ENCODE measurements at places on chromosomes 2 and 18.

- DNase-seq: no peak
Measured at GRCh38 chr2:216877085-216877484, 17.2 kb upstream of the TNP1 start.

- no peak for DNase-seq
Measured at GRCh38 chr18:54739476-54739875, 88.8 kb upstream of the RAB27B start.

GRCh38 chr2:95022309-95023221 is 2.9 kb upstream of the MAL start:
- DNase-seq: peak; percentile 48

DNA sequence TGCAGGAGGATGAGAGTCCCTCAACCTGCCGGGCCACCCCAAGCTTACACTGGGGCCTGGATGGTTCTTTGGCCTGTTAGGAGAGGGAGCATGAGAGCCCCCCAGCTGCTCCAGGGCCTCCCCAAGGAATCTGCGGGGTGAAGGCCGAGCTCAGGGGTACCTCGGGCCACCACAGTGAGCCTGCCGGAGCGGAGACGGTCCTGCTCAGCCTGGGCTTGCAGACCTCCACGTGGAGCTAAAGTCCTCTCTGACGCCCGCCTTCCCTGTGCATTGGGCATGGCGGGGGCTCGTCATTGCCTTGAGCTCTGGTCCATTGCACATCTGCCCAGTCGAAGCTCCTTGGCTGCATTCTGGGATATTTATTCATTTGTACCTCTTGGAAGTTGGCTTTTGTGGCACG is 62.7 kb downstream of the ASB1 start:
- DNase-seq: no peak

- no peak for DNase-seq
Measured at GRCh38 chr2:4976407-4976806, 715.8 kb upstream of the SOX11 start.

GRCh38 chr2:107809835-107810234 is 16.9 kb upstream of the RGPD4 start:
- DNase-seq: no peak

DNA sequence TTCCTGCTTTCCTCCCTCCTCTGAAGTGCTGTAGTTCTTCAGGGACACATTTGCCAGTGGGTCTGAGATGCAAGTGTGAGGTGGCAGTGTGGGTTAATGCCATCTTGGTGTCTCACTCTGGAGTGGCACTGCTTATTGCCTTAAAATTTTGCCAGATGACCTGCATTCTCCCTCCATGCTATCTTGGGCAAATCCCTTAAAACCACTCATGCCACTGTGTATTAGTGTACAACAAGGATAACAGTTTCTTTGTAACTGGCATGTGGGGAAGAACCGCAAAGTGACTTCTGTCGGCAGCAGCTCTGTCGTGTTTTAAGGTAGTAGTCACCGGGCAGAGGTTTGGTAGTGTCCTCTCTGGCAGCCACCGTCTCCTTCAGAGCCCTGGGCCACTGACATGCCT is 124.2 kb downstream of the NEDD4L start:
- DNase-seq: no peak

GRCh38 chr2:217993817-217994463 is 8.9 kb downstream of the TNS1 start:
- peak; percentile 58 for DNase-seq

GRCh38 chr18:41338341-41338740 is 616.7 kb upstream of the PIK3C3 start:
- no peak for DNase-seq

DNA sequence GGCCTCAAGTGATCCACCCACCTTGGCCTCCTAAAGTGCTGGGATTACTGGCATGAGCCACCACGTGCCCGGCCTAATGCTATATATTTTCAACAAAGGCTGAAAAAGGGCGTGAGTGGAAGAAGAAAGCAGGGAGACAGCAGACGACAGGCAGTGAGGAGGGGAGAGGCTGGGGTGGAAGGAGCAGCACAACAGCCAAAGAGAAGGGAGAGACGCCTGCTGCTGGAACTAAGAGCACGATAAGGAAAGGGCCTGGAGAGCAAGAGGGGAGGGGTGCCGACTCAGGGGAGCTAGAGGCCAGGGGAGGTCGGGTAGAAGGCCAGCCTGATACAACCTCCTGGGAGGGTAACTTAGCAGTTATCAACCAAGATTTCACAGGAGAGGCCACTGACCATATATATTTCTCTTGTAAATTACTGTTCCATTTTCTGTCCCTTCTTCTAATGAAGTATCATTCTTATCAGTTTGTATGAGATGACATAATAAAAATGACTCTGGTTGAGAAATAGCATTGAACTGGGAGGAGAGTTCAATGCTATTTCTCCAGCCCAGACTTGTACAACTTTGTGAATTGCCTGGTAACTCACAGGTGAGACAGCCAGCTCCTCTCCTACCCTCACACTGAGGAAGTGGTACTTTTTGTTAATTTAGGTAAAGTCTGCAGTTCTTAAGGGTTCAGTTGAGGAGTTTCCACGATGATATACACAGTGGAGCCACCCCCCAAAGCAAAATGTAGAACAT is 5.8 kb upstream of the RNU4ATAC start:
- no peak for DNase-seq

DNA sequence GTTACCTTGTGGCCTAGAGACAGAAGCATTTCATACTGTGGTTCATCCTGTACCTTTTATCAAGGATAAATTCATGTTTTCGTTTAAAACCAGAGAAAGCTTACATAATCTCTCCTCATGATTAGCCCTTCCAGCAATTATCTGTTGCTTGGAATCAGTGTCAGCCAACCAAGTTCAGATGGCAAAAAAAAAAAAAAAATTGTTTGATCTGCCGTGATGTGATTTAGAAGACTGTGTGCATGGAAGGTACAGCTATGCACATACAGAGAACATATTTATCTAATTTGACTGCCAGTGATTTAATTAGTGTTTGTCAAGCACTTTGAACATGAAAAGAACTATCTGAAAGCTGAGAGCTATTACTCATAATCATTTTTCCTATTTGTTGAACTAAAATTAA is 180.9 kb downstream of the ZEB2 start:
- no peak for DNase-seq

GRCh38 chr18:67516539-67517443 is at the start of gene DSEL:
Gene DSEL (minus strand): TSS chr18:67516720. CDS start chr18:67514608, 2,112 bp downstream.
- peak; percentile 94 for DNase-seq

- peak; percentile 17 for DNase-seq
Measured at GRCh38 chr18:46657115-46657955, at the start of gene LOXHD1. Gene LOXHD1 (minus strand): TSS chr18:46657220. CDS start chr18:46657033, 187 bp downstream.

DNA sequence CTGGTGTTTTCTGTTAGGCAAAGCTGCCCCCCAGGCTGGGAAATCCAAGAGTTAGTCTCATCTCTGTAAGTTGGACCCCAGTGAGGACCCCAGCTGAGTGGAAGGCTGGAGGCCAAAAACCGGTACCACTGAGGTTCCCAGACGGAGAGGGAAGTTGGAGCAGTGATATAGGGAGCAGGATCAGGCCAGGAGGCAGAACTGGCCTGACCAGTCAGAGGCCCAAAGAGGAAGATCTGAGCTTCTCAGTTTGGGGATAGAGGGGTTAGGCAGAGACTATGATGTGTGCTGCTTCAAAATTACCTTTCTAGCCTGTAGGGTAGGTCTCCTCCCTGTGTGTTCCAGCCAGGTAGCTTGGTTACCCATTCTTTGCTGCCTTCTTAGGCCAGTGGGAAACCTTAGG is 4.6 kb upstream of the RNF181 start:
- DNase-seq: no peak

GRCh38 chr2:63850204-63850571 is 8.5 kb downstream of the UGP2 start:
- DNase-seq: no peak

DNA sequence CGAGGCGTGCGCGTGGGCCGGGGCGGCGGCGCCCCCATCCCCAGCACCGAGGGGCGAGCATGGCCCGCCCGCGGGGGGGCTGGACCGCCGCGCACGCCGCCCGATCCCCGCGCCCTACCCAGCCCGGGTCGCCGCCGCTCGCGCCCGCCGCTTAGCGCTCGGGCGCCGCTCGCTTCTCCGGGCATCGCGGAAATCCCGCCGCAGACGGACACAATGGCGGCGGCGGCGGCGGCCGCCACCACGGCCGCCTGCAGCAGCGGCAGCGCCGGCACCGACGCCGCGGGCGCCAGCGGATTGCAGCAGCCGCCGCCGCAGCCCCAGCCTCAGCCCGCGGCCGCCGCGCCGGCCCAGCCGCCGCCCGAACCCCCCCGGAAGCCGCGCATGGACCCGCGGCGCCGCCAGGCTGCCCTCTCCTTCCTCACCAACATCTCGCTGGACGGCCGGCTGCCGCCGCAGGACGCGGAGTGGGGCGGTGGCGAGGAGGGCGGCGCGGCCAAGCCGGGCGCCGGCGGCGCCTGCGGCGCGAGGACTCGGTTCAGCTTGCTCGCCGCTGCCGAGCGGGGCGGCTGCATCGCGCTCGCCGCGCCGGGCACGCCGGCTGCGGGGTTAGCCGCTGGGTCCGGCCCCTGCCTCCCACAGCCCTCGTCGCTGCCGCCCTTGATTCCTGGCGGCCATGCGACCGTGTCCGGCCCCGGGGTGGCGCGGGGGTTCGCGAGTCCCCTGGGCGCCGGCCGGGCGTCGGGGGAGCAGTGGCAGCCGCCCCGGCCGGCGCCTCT is 453 bp downstream of the CABLES1 start:
- peak; percentile 72 for DNase-seq

DNA sequence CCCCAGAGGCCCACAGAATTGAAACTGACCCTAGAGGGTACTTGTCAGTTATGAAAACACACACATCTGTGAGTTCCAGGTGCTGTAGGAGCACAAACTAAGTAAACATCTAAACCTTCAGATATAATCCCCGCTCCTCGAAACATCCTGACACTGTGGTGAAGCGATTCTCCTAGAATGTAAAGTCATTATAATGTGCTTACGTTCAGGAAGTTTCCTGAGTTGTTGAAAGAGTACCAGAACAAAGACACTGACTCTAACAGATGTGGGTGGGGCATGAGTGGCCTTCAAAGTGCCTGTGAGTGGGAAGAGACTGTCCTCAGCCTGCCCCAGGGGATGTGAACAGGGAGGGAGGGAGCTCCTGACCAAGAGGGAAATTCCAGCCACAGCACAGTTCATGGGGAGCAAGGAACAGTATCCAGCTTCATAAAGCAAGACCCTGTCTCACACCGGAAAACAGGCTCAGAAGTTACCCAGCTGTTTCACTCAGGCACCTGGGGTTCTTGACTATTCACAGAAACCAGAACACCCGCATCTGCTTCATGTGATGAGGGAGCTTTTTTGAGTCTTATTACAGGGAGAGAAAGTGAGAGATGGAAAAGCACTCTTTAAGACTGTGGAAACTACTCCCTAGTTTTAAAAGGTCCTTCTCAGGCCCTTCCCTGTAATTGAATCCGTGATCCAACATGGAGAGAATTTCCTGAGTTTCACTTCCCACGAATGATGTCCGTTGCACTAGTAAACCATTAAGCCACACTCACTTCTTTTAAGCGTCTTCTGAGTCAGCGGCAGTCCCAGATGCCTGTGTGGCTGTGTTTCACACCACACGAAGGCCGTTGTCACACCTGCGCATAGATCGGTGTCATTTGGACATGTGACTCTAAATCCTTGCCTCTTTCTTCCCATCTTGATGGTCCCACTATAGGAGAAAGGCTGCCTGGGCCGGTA is 88.6 kb upstream of the EML6 start:
- DNase-seq: peak; percentile 68

DNA sequence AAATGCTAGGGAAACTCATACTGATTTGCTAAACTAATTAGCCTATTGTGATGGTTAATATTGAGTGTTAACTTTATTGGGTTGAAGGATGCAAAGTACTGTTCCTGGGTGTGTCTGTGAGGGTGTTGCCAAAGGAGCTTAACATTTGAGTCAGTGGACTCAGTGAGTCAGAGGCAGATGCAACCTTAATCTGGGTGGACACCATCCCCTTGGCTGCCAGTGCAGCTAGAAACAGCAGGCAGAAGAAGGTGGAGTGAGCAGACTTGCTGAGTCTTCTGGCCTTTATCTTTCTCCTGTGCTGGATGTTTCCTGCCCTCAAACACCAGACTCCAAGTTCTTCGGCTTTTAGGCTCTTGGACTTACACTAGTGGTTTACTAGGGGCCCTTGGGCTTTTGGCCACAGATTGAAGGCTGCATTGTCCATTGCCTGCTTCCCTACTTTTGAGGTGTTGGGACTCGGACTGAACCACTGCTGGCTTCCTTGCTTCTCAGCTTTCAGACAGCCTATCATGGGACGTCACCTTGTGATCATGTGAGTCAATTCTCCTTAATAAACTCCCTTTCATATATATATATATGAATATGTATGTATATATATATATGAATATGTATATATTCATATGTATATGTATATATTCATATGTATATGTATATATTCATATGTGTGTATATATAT is 69.7 kb downstream of the RPRM start:
- DNase-seq: no peak

DNA sequence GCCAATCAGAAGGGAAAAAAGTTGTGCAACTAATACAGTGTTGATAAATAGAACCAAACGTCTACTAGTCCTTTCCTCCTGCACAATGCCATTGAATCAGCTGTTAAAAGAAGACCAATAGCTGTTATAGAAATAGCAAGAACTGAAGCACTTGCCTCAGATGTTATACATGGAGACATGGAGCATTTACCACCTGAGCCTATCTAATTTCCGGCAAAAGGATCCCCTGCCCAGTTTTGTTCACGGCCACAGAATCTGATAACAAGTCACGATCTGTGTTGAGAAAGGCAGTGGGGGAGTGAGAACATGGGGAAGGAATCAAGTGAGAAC is 285.4 kb downstream of the ZEB2 start:
- DNase-seq: no peak

- DNase-seq: no peak
Measured at GRCh38 chr18:31931163-31931885, 11.6 kb downstream of the TRAPPC8 start.

DNA sequence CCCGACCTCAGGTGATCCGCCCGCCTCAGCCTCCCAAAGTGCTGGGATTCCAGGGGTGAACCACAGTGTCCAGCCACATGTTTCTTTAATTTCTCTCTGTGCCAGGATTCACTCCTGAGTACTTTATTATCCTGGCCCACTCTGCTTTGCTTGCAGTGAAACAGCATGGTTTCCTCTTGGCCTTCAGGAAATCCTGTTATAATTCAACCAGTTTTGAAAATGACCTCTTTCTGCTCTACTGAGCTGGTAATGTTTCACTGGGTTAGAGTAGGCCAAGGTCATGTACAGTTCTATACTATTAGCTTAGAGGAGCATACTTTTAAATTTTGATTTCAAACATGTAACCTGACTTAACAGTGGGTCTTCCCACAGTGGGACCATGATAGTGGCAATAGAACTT is 90.6 kb upstream of the PELI1 start:
- no peak for DNase-seq

GRCh38 chr2:61785583-61785982 is 68.3 kb downstream of the FAM161A start:
- DNase-seq: no peak

GRCh38 chr2:37934591-37935513 is 9.8 kb downstream of the RMDN2 start:
- peak; percentile 53 for DNase-seq

DNA sequence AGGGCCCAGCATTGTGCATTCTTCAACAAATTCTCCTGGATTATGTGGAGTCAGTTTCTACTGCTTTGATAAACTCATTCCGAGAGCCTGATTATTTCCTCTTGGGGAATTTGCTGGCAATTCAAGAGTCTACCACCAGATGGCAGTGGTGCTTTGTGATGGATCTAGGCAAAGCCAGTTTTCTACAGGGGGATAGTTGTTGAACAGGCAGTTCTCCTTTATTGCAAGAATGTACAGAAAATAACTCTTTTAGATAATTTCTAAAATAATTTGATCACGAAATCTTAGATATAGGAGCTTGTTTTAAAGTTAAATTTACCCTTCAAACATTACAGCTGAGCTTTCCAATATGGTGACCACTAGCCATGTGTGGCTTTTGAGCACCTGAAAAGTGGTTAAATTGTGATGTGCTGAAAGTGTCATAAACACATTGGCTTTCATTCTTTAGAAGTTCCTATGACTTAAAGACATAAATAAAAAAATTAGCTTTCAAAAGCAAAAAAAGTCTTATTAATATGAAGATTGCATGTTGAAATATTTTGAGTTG is 66.7 kb upstream of the HAAO start:
- DNase-seq: peak; percentile 72
